ENCODE measurements at places on chromosomes 2 and 18.

DNA sequence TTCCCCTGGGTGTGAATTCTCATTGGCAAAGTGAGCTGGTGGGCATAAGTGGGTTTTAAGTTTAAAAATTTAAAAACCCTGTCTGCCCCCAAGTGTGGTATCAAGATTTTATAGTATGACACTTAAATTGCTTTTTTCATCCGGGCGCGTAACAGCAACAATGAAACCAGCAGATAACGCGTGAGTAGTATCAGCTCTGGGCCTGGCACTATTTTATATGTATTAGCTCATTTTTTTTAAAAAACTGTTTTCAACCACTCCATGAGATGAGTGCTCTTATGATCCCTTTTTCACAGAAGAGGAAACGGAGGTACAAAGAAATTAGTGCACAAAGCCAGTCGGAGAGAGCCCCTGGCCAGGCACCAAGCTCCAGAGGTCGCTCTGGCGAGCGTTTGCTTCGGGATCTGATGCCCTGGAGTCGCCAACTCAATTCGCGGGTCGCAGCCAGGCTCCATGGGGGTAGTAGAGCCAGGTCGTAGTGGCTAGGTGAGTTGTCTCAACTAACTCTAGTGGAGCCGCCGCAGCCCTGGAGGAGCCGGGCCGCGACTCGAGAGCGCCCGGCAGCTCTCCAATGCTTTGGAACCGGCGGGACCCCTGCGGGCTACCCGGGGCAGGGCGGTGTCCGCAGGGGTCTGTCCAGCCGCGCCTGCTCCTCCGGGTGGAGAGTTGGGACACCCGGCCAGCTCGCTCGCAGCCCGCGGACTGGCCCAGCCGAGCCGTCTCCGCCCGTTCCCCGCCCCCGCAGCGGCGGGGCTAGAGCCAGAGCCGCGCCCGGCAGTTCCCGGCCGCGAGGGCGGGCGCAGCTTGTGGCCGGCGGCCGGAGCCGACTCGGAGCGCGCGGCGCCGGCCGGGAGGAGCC is at the start of gene IL1R1:
TSS of gene IL1R1 (plus strand) at position 777 of the 859 bp plus-strand sequence. CDS start 14,979 bp downstream, outside the sequence.
- no peak for DNase-seq

DNA sequence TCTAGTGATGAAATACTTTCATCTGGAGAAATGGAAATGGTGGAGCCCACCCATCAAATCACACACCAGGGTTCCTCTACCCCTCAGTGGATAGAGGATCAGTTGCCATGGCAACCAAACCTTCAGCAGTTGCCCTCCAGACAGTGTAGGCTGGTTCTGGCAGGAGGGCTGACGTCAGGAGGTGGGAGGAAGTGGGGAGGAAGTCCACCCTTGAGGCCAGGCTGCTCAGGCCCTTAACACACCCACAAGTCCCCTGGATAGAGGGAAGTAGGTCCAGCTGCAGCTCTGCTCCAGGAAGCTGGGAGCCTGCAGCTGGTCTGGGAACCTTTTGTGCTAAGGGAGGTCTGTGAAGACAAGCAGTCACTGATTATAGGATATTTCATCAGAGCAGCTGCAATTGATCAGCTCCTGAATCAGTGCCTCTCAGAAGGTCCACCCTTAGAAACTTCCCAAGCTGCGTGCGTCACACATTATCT is 186.6 kb downstream of the MTX2 start:
- no peak for DNase-seq

DNA sequence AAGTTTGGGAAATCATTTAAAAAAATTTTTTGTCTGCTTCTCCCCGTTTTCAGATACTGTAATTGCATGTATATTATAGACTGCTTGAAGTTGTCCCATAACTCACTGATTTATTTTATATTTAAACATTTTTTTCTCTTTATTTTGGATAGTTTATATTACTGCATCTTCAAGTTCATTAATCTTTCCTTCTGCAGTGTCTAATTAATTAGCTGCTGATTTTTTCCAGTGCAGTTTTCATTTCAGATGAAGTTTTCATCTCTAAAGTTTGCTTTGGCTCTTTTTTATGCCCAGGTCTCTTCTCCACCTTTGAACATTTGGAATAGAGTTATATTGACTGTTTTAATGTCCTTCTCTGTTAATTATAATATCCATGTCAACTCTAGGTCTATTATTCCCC is 9.3 kb downstream of the CLIP4 start:
- no peak for DNase-seq

- DNase-seq: no peak
These were observed 198.0 kb downstream of the ALK start for GRCh38 chr2:29723255-29724001.

GRCh38 chr2:15271276-15271675 is 289.9 kb downstream of the NBAS start:
- DNase-seq: no peak

- no peak for DNase-seq
These were observed 35.7 kb upstream of the RAB1A start for GRCh38 chr2:65165558-65165957.

DNA sequence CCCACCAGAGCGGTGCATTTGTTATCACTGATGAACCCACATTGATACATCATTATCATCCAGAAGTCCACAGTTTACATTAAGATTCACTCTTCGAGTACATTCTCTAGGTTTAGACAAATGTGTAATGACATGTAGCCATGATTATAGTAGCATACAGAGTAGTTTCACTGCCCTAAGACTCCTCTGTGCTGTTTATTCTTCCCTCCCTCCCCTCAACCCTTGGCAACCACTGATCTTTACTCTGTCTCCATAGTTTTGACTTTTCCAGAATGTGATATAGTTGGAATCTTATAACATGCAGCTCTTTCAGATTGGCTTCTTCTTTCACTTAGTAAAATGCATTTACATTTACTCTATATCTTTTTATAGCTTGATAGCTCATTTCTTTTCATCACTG is 31.2 kb upstream of the GREB1L start:
- no peak for DNase-seq

GRCh38 chr2:101442042-101442666 is 32.8 kb downstream of the RFX8 start:
- DNase-seq: no peak

DNA sequence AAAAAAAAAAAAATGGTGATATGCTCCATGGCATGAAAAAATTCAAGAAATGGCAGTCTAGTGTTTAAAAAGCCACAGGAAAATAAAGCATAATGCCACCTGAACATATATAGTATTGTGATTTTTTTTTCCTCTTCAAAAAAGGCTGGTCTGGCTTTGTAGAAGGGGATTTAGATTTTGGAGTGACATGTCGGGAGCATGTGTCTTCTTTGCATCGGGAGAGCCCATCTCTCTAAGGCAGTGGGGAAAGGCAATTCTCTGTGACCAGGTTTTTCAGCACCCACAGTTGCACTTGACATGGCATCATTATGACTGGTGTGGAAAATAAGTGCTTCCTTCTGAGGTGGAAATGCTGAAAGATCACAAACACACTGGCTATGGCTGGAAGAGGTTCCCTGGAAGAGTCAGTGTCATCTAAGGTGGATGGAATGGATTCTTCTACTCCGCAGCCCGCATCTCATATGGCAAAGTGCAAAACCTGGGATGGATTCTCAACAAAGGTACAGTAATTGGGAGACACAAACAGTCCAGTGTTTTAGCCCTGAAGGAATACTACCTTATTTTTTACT is 172.5 kb downstream of the AGAP1 start:
- peak; percentile 58 for DNase-seq

- DNase-seq: no peak
These were observed 4.7 kb upstream of the MAP4K4 start for GRCh38 chr2:101692766-101693165.

DNA sequence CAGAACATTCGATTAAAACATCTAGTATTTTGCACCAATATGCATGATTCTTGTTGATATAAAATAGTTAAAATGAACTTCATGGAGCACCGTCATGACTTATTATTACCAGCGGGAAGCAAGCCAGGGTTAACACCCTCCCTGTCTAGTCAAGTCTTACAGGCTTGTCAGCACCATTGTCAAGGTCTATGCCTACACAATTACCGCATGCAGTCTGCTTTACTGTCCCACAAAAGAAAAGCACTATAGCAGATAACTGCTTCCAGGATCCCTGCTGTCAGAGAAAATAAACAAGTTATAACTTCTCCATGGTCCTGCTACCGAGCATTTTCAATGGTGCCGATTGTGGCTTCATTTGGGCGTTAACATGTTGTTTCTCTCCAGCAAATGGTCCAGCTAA is 968.0 kb upstream of the FAM98A start:
- DNase-seq: no peak

DNA sequence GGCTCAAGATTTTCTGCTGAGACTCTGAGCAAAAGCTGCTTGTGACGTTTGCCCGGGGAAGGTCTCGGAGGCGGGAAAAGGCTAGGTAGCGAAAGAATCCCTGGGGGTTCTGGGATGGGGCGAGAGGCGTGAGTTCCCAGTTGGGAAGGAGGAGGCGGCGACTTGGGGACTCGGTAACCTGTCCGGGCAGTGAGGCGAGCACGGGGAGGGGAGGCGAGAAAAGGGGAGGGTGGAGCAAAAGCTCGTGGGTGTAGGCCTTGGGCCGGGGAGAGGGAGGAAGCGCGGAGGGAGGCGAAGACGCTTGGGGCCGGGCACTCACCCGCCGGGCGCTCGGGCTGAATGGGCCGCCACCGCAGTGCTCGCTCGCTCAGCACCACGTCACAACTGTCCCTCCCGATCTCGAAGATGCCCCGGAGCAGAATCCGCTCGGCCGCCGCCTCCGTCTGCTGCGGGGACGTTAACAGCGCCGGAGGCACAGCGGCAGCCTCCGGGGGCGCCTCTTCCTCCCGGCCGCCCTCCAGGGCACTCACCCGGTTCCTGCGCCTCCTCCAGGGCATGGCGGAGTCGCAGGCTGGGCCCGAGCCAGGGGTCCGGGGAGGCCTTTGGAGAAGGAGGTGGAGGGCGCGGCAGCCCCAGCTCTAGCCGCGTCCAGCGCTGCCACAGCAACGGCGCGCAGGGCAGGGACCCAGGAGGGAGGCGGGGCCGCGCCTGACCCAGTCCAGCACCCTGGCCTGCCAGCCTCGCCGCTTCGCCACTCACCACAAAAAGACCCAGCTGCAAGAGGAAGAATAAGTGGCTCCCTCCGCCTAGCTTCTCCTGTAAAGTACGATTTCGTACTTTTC is at the start of gene CERKL:
TSS of gene CERKL (minus strand) at position 656 of the 842 bp plus-strand sequence. CDS start at position 557, 99 bp downstream.
- no peak for DNase-seq

GRCh38 chr2:172561270-172561669 is 5.4 kb downstream of the PDK1 start:
- no peak for DNase-seq

DNA sequence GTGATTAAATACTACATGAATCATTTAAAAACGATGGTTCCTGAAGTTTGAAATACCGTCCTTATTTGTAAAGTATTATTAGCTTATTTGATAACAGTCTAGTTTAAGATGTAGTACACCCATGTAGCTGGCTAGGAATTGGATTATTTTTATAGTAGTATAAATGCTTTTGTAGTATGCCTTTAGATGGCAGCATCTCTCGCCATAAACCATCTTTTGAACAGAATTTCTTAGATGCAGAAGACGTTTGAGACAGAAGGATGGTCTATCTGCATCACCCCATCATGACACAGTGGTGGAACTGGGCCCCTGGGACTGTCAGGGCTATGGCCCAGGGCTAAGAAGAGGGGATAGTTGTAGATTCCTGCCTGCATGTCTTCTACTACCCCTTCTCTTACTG is 152.7 kb downstream of the WDSUB1 start:
- DNase-seq: no peak

- DNase-seq: no peak
These were observed 223.7 kb upstream of the RAB6C start for GRCh38 chr2:129755786-129756185.

GRCh38 chr18:3612315-3612714 is 162.3 kb downstream of the TGIF1 start:
- DNase-seq: no peak

GRCh38 chr2:96138179-96139145 is at the start of gene ASTL:
ASTL (minus strand) TSS chr2:96138502; CDS start chr2:96138436, 66 bp downstream.
- DNase-seq: no peak

- no peak for DNase-seq
These were observed 36.0 kb upstream of the FZD5 start for GRCh38 chr2:207805566-207806226.

GRCh38 chr2:228697456-228697855 is 516.0 kb upstream of the SPHKAP start:
- no peak for DNase-seq

DNA sequence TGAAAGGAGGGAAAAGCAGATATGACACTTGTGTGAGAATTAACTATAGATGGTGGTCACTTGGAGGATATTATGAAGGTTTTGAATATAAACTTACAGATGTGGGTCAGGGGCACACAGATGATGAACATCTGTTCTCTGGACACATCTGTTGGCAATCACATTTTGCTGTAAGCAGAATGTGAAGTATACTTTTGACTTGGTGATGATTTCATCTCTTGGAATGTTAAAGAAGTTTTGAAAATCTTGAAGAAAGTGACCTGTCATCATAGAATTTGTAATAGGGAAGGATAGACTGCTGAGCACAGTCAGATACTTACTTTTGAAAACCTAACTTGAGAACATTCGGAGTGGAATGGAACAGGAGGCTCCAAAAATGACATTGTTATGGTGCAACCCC is 40.2 kb downstream of the PIKFYVE start:
- DNase-seq: no peak

GRCh38 chr18:31610286-31611205 is 18.9 kb downstream of the TTR start:
- DNase-seq: no peak

GRCh38 chr2:52765735-52766134 is 1001.9 kb upstream of the CHAC2 start:
- DNase-seq: no peak

- no peak for DNase-seq
These were observed 709 bp downstream of the PTPN2 start for GRCh38 chr18:12883372-12883683.

GRCh38 chr18:45110577-45111501 is 430.2 kb downstream of the SETBP1 start:
- no peak for DNase-seq

DNA sequence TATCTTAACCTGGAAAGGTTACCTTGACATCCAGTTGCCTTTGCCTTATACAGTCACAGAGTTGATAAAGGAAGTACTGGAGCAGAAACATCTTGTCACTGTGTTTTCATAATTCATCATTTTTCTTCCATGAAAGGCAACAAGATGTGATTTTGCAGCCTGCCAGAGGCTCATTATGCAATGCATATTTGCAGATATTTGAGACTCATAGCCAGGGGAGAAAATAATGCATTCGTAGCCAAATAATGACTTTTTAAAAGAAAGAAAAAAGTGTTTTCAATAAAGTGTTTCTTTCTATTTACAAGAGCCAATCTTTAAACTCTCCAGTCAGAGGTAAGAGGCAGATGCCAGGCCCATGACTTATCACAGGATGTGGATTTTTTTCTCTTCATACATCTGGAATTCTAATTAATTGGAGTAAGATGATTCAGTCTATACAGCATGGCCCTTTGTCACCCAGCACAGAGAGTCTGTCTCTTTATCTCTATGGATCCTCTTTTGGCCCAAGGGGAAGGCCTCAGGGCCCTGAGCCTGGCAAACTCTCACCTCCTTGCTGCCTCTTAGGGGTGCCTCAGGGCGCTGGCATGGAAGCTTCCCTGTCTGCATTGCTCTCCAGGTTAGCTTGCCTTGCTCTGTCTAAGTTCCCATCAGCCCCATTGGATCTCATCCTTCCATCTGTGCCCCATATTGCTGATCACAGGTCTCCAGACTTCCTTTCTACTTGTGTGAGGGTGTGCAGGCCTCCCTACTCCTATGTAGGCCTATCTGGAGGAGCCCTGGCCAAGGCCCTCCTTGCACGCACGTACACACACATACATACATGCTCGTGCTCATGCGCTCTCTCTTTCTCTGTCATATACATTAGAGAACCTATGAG is 247.7 kb downstream of the TPGS2 start:
- DNase-seq: no peak
